ENCODE measurements at places on chromosomes 5 and 9.

GRCh38 chr5:87150630-87151029 lies 117.1 kb upstream of the RASA1 start:
- DNase-seq = no peak

DNA sequence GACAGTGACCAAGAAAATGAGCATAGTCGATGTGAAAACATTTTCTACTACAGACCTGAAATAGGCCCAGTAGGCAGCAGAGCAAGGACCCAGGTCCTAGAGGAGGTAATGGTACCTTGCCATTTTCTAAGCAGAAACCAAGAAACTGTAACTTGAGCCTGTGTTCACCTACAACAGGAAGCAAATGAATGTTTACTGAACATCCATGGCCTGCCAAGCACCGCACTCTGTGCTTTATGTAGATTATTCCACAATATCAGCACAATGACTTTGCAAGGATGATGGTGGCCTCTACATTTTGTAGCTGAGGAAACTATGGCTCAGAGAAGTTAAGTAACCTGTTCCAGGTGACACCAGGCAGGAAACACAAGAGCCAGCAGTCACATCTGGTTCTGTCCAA lies 215.3 kb downstream of the SPOCK1 start:
- DNase-seq = no peak

- DNase-seq = no peak
These were observed 41.8 kb upstream of the KDM4C start for GRCh38 chr9:6715755-6716643.

DNA sequence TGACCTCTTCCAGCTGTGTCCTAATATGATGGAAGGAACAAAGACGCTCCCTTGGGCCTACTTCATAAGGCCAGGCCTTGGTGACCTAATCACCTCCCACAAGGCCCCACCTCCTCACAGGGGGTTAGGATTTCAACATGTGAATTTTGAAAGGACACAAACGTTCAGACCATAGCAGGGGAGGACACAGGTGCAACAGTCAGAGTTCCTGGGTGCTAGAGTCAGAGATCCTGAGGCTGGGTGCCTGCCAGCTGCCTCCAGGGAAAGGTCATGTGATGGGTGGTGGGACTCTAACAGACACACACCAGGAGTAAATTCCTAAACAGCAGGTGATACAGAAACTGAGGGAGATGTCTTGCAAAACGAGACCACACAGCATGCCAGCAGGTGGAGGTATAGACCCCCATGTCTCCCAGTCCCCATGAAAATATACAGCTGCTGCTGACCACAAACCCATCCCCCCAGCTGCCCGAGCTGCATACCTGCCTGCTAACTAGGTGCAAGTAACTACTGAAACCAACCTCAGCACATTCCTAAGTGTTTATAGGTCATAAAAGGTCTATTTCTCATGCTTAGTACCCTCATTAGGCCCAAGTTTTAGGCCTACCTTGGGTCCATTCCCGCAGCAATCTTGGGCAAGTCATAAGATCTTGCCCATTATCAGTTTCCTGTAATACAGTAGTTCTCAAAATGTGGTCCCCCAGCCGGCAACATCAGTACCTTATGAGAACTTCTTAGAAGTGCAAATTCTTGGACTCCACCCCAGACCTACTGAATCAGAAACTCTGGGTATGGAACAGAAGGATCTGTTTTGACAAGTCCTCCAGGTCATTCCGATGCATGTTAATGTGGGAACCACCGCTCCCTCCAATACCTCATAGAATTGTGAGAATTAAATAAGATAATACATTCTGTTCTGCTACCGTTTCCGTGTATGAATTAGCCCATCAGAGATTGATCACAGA lies 245.3 kb downstream of the ENC1 start:
- no peak for DNase-seq
